ENCODE measurements at places on chromosomes 3 and 15.

- DNase-seq, result no peak
Observed at GRCh38 chr3:153319705-153320554, 157.9 kb downstream of the RAP2B start.

- no peak for DNase-seq
Observed at GRCh38 chr15:57114070-57114469, 195.6 kb downstream of the TCF12 start.

- DNase-seq, result peak; percentile 30
Observed at GRCh38 chr3:15361494-15362214, 29.3 kb upstream of the SH3BP5 start.

DNA sequence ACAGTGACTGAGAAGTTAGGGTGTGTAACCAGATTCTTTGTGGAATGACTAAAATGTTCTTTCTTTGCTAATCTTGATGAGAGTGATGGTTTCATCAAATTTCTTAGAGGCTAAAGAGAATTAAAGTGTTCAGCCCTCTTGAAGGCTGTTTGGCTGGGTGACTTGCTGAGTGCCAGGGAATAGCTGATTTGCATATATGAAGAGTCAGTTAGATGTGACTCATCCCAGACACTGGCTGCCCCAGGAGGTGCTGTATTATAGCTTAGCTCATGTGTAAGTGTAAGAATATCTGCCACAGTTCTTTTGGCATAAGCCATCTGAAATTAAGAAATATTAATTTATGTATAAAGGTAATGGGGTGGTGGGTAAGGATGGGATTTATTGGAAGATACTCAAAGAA lies 535.1 kb downstream of the NLGN1 start:
- no peak for DNase-seq

DNA sequence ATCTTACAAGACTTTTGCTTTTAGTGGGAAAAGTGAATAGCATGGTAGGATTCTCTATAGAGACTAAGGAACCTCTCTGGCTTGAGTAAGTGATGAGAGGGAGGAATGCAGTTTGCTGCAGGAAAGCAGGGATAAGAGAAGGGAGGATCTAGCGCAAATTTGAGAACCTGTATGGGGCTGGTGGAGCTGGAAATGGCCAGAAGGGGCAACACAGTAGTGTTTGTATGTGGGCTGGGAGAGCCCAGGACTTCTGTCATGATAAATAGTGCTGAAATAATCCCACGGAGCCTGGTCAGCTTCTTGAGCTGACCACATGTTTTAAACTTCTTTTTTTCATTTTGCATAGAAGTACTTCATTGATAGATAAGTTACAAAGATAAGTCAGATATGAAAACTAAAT lies 11.2 kb upstream of the SHC4 start:
- DNase-seq, result no peak

DNA sequence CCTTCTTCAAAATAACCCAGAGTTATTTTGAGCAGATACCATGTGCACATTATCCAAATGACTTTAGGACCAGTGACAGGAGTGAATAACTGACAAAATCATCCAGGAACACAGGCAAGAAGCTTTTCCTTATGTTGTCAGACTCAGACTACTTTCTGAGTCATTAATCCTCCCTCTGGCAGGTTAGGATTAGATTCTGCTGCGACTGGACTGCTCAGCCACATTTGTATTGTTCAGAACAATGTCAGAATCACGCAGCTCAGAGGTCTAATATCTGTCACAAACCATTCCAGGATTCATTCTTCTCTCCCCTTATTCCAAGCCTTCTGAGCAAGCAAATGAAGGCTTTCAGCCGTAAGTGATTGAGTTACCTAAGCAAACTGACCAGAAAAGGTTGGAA lies 34.8 kb upstream of the FAM174B start:
- no peak for DNase-seq
